ENCODE measurements at places on chromosomes 12 and 14.

DNA sequence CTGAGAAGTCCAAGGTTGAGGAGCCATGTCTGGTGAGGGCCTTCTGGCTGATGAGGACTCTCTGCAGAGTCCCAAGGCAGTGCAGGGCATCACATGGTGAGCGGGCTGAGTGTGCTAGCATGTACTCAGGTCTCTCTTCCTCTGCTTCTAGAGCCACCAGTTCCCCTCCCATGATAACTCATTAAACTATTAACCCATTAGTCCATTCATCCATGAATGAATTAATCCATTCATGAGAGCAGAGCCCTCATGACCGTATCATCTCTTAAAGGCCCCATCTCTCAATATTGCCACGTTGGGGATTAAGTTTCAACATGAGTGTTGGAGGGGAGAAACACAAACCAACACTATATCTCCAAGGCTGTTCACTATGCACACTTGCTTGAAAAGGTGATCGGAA is 83.7 kb downstream of the TMEM30B start:
- DNase-seq, result no peak

GRCh38 chr14:56528927-56529326 is 50.7 kb upstream of the TMEM260 start:
- DNase-seq, result no peak

- no peak for DNase-seq
Observed at GRCh38 chr12:60240891-60241290, 645.1 kb downstream of the SLC16A7 start.

DNA sequence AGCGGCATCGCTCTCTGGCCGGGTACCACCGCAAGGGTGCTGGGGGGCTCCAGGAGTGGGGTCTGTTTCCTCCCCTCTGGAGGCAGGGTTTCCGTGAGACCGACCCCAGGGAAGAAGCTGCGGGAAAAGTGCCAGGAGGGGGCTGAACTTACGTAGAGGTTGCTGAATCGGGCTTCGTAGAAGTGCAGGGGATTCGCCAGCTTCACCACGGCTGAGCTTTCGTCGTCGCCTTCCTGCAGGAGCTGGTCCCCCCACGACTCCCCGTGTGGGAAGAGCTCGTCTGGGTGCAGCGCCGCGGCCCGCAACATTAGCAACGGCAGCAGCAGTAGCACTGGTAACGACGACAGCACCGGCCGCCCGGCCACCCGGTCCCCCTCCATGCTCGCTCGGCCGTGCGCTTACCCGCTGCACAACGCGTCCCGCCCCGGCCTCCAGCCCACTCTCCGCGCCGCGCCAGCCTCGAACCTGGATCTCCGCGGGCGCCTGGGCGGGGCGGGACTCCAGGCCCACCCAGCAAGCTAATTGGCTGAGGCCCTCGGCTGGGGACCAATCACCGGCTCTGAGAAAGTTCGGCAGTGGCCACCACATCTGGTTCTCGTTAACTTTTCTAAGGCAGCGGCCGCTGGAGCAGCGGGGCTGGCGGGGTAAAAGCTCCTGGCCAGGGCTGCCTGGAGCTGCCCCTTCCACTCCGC is at the start of gene NID2:
TSS of gene NID2 (minus strand) at position 445 of the 692 bp plus-strand sequence. CDS start at position 380, 65 bp downstream.
- peak; percentile 95 for DNase-seq

- DNase-seq, result no peak
Observed at GRCh38 chr12:10697156-10697555, 23.3 kb upstream of the STYK1 start.

DNA sequence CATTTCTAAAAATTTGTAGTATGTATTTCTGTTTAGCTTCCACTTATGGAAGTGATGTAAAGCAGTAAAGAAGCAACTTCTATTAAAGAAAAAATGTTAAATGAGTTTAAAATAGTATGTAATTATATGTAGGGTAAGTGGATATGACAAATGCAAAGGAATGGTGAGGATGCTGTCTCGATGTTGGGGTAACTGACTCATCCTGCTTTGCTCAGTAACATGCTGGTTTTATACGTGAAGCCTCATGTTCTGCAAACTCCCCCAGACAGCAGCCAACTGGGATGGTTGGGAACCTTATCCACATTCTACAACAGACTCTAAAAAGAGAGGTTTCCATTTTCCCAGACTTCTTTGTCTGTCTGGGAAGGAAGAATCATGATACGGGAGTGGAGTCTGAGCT is 1006.4 kb upstream of the TMEM132C start:
- DNase-seq, result no peak

- DNase-seq, result no peak
Observed at GRCh38 chr12:52821826-52822660, 8.1 kb upstream of the KRT4 start.

- peak; percentile 91 for DNase-seq
Observed at GRCh38 chr12:55927588-55928502, at the start of gene PYM1. TSS of gene PYM1 (minus strand) at chr12:55927894. CDS start at chr12:55927761, 133 bp downstream.

DNA sequence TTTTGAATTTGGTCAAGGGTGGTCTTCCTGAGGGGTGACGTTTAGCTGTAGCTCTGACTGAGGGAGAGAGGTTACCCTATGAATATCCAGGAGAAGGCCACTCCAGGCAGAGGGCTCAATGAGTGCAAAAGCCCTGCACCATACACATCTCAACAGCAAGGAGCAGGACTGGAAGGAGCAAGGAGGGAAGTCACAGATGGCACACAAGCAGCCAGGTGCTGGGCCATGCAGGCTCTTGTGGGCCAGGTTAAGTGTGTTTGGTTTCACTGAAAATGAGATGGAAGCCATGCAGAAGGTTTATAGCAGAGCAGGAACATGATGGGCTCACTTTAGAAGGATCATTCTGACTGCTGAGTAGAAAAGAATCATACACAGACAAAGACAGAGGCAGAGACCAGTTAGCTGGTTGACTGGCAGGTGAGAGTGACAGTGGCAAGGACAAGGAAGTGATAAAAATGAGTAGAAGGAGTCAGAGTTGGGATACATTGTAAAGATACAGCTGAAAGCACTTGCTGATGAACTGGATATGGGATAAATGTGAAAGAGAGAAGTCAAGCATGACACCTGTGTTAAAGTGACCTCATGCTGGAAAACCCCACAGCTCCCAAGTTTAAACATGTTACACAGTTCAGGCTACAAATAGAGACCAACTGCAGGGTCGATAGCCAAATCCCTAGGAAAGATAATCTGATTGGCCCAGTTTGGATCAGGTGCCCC is 81.2 kb downstream of the PRKD1 start:
- DNase-seq, result no peak

GRCh38 chr12:1799051-1799881 is 21.1 kb upstream of the LRTM2 start:
- no peak for DNase-seq

Measured in lower leg skin (tissue), 4 donors.